Activated CD4-positive, alpha-beta T cell treated with anti-CD3 and anti-CD28 coated beads, Interleukin-2, amount 10 ng/mL, durations not matched to agents 24 days and 14 days (primary cell): ENCODE measurements at places on chromosomes 13 and 19. TPM values are rescaled to one million over a fixed set of nuclear protein-coding genes. Genes with fewer than 3 reads are reported as not detected.

- no peak overlapping the region for H3K27ac ChIP-seq
- H3K27me3 ChIP-seq, result no peaks in the 10 kb centered on the region
- DNase-seq, result no peak
- no peak overlapping the region for H3K4me3 ChIP-seq
- H3K4me1 ChIP-seq, result no peaks in the 10 kb centered on the region
These were observed 1.1 kb downstream of the FPR1 start for GRCh38 chr19:51750400-51751094.

DNA sequence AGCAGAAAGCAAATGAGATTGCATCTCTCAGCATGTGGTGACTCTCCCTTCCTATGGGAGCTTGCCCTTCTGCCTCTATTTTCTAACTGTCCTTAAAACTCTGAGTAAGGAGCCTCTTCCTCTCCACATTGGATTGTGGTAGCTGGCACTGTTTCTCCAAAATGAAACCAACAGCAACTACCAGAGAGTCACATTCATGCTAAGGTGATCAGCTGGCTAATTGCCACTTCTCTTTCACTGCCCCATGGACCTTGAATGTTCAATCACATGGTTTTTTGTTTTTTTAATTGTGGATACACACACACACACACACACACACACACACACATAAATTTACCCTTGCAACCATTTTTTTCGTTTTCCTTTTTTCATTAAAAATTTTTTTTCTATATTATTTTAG lies 154.7 kb upstream of the TSC22D1 start:
- H3K4me1 ChIP-seq, result no peaks in the 10 kb centered on the region
- no peaks in the 10 kb centered on the region for H3K36me3 ChIP-seq
- peaks cover 10% of the 10 kb centered on the region for H3K27me3 ChIP-seq
- no peak for DNase-seq
- H3K4me3 ChIP-seq, result no peak overlapping the region

- H3K4me1 ChIP-seq, result peaks cover 4% of the 10 kb centered on the region
- H3K36me3 ChIP-seq, result no peaks in the 10 kb centered on the region
- H3K27ac ChIP-seq, result no peak overlapping the region
- H3K27me3 ChIP-seq, result peaks cover 32% of the 10 kb centered on the region
- DNase-seq, result no peak
These were observed 23.0 kb upstream of the OXGR1 start for GRCh38 chr13:97017322-97017721.

DNA sequence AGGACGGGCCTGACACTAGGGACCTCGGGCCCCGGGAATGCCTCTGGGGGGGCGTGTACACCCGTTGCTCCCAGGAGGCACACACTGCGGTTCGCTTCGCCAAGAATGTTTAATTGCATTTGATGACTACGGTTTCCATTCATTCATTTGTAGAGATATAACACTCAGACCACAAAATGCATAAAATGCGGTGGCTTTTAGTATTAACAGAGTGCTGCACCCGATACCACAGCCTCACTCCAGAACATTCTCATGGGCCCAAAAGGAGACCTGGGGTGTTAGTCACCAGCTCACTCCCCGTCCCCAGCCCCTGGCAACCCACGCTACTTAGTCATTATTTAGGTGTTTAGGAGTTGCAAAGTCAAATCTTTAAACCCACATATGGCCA lies 21.8 kb downstream of the HCN2 start:
- peak overlapping the region; percentile 95 for H3K27ac ChIP-seq
- no peak for DNase-seq
- H3K4me3 ChIP-seq, result peak overlapping the region; percentile 86
- H3K36me3 ChIP-seq, result peaks cover 14% of the 10 kb centered on the region
- H3K4me1 ChIP-seq, result peaks cover 12% of the 10 kb centered on the region

ZNF787 gene
- 36.4 and 37.0 TPM in 2 replicates for total RNA-seq
